Cerebellar nuclear complex (tissue), 1 donor: ENCODE measurements at places on chromosomes 1 and 21.

GRCh38 chr1:87176514-87176913 lies 152.2 kb upstream of the LMO4 start:
- no peak for DNase-seq

DNA sequence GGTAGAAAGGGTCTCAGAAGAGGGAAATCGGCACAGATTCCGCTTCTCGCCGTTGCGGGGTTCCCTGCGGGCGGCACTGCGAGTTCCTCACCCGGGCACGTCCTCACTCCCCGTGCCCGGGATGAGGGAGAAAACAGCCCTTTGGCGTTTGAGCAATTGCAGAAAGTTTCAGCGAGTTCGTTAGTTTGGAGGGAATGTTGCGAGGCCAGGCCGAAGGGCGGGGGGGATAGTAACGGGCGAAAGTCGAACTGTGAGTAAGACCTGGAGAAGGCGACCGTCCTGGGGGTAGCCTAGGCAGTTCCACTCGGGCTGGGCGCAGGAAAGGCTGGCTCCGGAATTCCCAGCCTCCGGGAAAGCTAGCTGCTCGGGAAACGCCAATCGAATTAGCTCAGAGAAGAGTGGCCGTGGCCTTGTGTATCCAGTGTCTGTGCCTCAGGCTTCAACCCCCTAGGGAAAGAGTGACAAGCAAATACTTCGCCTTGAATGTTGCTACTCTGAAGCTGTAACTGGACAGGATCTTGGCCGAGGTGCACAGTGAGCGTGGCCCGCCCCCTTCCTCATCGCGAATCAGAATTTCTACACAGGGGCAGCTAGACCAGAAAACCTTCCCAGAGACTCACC lies 787 bp downstream of the PTGFR start:
- DNase-seq, result no peak

DNA sequence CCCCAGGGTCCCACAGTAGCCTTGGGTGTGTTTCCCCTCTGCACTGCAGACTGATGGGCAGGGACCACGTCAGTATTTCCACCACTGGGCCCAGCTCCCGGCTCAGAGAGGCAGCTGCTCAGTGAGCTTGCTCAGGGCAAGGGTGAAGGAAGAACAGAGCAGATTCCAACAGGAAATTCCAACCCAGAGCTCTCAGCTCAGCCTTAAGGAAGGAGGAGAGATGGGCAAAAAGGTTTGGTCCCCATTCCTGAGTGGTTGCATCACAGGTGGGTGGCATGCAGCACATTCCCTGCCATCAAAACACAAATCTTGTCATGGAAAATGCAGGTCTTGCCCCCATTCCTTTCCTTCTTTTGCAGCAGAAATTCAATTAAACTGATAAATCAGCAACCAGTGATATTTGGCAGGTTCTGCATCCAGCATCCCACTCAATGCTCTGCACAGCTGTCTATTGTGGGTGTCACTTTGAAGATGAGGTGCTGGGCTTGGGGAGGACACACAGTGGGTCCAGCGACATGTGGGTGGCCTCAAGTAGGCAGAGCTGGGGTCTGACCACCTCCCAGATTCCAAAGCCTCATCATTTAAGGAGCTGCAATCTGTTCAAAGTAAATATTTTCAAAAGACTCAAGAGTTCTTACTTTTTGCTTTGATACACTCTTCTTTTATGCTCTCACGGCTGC lies 315.4 kb downstream of the DSCAM start:
- no peak for DNase-seq

- DNase-seq, result no peak
These were observed 6.5 kb upstream of the ATP1A2 start for GRCh38 chr1:160108888-160109662.

DNA sequence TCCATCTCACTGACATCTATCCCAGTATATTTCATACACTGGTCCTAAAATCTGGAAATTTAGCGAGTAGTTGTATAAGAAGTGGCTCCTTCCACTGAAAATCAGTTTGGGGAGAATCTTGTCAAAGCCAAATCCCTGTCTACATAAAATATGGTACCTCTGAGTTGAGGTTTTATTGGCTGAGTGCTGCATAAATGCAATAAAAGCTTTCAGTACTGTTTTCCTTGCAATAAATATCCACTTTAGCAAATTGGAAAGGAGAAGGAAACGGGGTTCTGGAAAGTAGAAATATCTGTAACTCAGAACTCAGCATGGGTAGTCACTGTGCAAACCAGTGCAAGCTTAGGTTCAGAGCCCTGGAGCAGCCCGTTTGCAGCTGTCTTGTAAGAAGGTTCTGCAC lies 580.2 kb downstream of the SMYD3 start:
- DNase-seq, result no peak
